ENCODE measurements at places on chromosomes 6 and 20. TPM values are rescaled to one million over a fixed set of nuclear protein-coding genes. Genes with fewer than 3 reads are reported as not detected.

Gene KIF25
- 1.1 TPM for total RNA-seq

Gene SNRPB
- 498 TPM for total RNA-seq

GRCh38 chr6:128079021-128079420 is 178.2 kb upstream of the THEMIS start:
- no peak for DNase-seq

DNA sequence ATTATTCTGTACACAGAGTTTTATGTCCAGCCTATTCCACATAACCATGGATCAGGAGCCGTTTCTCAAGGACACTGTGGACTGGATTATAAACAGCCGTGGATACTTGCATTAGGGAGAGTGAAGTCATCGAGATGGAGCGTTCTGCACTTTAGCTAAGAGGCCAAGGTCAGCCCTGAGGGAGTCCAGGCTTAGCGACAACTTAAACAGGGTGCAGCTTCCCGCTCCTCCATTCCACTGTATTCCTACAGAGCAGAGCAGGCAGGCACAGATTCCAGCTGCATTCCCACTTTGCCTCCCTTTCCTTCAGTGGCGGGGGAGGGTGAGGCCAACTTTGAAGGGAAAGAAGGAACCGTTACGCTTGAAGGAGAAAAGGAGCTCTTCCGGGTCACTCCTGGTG is 59.5 kb downstream of the RAMACL start:
- no peak for DNase-seq

DNA sequence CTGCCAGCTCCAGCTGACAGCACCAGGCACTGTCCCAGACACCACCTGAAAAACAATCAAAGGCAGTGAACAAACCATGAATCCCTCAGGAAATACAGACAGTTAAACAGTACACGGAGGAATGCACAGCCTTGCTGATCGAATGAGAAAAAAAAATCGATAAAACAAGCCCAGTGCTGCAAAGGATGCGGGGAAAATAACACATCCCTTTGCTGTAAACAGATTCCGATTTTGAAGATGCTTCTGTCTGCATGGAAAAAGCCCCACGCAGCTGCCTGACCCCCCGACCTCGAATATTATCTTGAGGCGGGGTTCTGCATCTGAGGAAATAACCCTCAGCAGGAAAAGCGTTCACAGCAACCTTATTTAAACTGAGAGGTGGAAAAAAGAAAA is 43.9 kb downstream of the RBM38 start:
- DNase-seq = no peak

GRCh38 chr6:33759887-33760629 is 13.4 kb upstream of the IP6K3 start:
- no peak for DNase-seq

DNA sequence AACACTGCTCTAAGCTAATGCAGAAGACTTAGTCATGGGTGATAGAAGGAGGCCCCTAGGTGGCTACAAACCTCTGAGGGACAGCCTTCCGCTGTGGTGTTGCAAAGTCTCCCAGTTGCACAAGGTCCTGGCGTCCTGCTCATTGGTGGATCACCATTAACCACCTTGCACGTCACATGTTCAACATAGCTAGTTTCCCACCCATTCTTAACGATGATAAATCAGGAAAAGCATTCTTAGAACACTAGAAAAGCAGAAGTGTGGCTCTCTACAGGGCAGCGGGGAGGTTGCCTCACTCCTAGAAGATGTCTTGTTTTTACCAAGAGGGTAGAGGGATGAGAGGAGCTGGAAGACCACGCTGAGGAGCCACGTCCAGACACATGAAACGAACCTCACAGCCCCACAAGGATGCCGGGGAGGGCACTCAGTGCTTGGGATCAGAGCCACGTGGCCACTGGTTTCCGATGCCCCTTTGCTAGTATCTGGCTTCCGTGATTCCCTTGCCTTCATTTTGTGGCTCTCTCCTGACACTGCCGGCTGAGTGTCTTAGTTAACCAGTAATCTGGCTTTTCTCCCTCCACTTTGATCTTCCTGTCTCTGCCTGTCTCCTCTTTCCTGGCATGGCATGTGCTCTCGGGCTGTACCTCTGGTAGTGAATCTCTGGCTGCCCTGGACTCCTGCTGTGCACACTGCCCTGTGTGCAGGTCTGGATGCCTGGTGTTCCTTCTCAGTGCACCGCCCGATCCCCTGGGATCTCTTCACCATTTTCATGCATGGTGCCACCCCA is 91.4 kb upstream of the NEDD9 start:
- no peak for DNase-seq

DNA sequence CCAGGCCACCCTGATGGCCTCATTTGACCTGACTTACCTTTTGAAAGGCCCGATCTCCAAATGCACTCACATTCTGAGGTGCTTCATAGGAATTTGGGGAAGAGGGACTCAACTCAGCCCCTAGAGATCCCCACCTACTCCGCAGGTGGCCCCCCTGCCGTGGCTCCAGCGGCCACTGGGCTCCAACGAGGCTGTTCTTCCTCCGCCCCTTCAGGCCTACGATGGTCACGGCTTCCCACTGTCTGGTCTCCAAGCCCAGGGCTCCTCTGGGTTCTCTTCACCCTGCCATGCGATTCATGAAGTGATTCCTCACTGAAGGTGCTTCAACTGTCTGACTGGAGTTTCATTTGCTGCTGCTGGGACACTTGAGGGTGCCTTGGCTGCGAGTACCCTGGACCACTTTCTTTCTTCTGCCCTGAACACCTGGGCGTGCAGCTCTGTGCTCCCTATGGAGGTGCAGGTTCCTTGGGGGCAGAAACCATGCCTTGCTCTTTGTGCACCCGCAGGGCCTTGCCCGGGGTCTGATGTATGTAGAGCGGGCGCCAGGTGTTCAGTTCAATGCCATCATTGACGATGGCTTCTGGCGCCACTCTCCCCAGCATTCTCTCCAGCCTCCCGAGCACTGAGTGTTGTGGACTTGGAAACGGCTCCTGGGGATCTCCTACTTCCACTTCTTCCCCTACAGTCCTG is 10.0 kb upstream of the DUSP22 start:
- no peak for DNase-seq

Gene PPP1R3G
- 0.48 TPM for total RNA-seq

- DNase-seq = no peak
Observed at GRCh38 chr6:144434308-144434990, 149.3 kb downstream of the UTRN start.

DNA sequence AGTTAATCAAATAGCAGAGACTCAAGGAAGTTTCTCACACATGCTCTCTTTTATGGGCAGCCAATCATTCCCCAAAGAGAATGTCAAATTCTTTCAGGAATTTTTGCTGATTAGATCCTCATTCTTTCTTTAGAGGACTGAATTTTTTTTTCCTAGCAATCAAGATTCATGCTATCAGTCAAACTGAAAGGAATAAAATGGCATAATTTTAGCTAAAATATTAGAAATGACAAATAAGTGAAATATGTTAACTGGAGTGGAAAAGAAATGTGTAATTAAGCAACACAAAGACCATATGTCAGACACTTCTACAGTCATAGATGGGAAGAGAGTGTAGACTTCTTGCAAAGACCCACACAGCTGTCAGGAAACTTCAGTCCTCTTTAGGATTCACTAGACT is 242.3 kb upstream of the RNF217 start:
- no peak for DNase-seq

Gene SLC18B1
- 24.1 TPM for total RNA-seq

Gene NR2E1
- total RNA-seq = not detected

GRCh38 chr20:21518292-21518991 is 4.6 kb upstream of the NKX2-2 start:
- DNase-seq = peak; percentile 24

DNA sequence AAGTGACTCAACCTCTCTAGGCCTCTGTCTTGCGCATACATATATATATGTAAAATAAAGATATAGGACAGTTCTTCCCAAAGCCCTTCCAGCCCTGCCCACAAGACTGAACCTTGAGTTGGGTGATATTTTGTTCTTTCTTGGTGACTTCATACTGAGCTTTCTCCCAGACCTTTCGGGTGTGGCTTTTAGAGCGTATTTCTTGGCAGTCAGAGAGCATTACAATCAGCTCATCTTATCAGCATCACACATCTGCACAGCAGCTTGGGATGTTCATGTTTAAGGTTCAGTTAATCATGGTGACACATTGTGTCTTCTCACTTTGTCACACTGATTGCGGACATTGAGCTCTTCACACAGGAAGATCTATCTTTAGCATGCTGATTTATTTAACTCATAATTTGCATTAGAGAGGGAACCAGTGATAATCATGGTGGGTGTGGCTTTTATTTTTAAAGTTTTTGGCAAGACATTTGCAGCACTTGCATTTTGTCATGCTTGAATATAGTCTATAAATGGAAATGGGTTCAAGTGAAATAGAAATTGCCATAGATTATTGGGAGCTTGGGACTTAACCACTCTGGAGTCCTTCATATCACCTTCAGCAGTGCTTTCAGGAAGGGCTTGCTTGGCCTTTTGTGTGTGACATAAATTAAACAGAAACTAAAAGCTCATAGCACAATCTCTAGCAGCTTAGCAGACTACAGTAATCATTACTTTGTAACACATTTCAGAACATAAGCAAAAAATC is 8.3 kb downstream of the KIF3B start:
- no peak for DNase-seq

GRCh38 chr20:1654996-1655395 is 2.6 kb downstream of the SIRPG start:
- no peak for DNase-seq

- DNase-seq = no peak
Observed at GRCh38 chr20:49478754-49479689, 3.4 kb downstream of the KCNB1 start.

Gene PRPH2
- total RNA-seq = 1.9 TPM

- peak; percentile 50 for DNase-seq
Observed at GRCh38 chr20:62652041-62652893, 10.0 kb downstream of the SLCO4A1 start.

Gene GHRH
- total RNA-seq = not detected

DNA sequence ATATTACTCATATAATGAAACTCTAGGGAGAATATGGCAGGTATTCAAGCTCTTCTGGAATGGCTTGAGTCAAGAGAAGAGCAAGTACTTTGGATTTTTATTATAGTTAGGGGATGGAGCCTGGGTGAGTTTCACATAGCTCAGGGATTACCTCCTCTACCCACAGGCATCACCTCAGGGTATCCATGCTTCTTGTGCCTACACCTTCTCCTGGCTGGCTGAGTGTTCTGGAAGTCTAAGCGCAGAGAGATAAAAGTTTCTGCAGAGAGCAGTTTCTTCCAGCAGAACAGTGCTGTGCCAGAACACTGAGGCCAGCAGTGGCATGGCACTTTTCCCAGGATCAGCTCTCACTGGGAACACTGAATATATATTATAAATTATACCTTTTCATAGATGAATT is 199.7 kb upstream of the KCNQ5 start:
- no peak for DNase-seq

- no peak for DNase-seq
Observed at GRCh38 chr6:15510536-15511247, 152.1 kb downstream of the DTNBP1 start.

DNA sequence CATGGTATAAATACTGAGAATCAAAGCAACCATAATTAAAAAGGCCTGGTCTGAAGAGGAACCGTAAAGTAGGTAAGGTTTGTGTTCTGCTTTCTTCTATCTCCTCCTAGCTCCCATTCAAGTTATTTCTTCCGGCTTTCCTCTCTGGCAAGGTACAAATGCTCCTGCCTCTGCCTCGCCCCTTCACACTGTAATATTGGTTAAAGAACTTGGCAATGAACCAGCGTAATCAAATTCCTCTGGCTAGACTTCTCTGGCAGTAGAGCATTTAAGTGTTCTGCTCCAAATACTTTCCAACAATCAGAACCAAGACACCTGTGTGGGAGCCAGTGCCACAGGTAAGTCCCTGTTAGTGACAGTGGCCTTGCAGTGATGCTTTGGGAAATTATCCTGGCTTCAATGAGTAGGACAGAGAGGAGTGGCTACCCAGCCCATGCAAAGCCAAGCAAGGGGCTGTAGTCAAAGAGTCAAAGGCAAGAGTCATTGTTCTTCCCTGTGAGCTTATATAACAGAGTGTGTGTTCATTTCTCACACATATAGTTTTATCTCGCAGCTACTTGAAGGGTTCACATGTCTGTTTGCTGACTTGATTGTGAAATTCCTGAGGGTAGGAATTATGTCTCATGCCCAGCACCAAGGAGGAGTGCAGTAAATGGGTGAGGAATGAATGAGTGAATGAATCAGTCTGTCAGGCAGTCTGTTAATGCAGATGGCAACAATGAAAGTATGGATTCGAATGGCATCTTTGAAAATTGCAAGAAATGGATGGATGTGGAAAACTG is 329.3 kb downstream of the NRN1 start:
- DNase-seq = no peak

DNA sequence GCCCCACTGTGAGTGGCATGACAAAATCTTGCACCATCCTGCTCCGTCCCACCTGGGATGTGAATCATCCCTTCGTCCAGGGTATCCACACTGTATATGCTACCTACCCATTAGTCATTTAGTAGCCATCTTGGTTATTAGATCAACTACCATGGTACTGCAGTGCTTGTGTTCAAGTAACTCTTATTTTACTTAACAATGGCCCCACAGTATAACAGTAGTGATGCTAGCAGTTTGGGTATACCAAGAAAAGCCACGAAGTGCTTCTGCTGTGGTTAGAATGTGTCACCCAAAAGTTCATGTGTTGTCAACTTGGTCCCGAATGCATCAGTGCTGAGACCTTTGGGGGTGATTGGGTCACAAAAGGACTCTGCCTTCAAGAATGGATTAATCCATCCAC is 11.7 kb downstream of the OSER1 start:
- DNase-seq = no peak

Gene SLC17A4
- 0.07 TPM for total RNA-seq

- DNase-seq = no peak
Observed at GRCh38 chr6:139722530-139722929, 348.1 kb upstream of the CITED2 start.

- DNase-seq = no peak
Observed at GRCh38 chr6:137181891-137182653, 8.6 kb upstream of the IL22RA2 start.

Gene TMEM74B
- total RNA-seq = 10.9 TPM

DNA sequence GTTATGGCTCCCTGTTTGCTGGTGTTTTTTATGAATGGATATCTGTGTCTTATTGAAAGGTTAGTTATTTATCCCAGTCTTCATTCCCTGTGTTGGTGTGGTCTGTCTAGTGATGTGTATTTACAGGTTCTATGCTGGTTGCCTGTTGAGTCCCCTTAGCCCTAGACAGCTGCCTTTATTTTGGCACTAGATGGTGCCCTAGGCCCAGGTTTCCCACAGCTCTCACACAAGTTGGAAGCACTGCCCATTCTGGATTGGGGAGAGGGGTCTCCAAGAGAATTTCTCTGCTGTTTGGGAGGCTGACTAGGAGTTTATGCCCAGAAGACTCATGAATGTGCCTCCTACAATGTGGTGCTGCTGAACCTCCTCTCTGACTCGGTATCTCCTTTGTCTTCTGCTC is 12.4 kb downstream of the GRM1 start:
- peak; percentile 62 for DNase-seq

Gene HTR1E
- total RNA-seq = 0.09 TPM

- DNase-seq = peak; percentile 46
Observed at GRCh38 chr20:60116128-60116909, 158.1 kb downstream of the CDH26 start.

- DNase-seq = no peak
Observed at GRCh38 chr6:158003910-158004700, 22.4 kb downstream of the SYNJ2 start.

Gene RIPPLY2
- total RNA-seq = 2.1 TPM
